ENCODE measurements at places on chromosomes 12 and 14.
A peak's percentile ranks its signal among the peaks of the same experiment; 100 is the strongest.

- DNase-seq, result no peak
These were observed 33.1 kb downstream of the KCNA5 start for GRCh38 chr12:5076761-5077160.

DNA sequence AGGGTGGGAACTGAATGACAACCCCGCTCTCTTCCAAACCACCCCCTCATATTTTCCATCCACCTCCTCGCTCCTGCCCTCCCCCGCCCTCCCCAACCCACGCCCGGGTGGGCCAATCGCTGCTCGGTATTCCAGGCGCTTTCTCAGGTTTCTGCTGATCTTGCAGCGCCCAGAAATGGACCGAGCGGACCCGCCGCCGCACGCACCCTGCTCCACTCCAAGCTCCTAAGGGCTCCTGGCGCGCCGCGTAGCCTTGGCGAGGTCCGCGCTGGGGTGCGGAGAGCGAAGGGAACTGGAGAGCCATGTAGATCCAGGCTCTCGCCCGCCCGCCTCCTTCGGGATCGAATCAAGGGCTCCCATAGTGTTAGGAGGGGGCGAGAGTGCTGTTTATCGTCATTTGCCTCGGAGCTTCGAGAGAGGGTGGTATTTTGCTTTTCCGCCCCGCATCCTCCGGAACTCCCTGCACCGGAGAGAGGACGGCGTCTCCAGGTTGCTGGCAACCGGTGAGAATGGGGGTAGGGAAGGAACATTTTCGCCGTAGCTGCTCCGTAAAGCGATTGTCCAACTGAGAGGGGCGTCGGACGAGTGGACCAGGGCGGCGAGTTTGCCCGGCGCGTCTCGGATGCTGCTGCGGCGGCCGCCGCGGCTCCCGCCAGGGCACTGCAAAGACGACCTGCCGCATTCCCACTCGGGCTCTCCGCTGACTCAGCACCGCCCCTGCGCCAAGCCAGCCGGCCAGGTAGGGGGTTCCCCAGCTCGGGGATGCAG lies at the start of gene KCNA1:
TSS of gene KCNA1 (plus strand) at position 172 of the 768 bp plus-strand sequence. CDS start 1,474 bp downstream, outside the sequence.
- DNase-seq, result no peak

DNA sequence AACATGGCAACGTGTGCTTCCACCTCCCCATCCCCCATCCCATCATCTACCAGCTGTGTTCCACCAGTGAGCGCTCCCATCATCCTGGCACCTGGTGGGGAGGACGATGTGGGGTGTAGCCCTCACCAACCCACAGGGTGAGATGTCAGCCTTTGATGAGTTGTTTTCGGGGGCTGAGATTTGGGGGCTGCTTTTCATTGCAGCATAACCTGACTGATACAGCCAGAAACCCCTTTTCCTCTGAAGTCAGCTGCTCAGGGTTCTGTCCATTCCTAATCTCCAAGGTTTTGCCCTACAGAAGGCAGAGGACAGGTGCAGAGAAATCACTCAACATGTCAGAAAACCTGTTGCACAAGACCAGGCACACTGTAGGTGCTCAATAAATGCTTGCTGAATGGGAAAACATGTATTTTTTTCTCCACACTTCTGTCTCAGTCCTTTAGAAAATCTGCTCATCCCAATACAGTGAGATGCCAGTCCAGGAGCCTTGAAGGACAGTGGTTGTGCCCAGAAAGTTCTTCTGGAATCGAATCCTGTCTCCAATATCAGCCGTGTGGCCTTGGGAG lies 239.8 kb downstream of the RBM19 start:
- no peak for DNase-seq

- no peak for DNase-seq
These were observed 10.8 kb downstream of the TSPAN9 start for GRCh38 chr12:3087758-3088650.

GRCh38 chr14:22386924-22387775 lies 201.9 kb downstream of the DAD1 start:
- peak; percentile 70 for DNase-seq

GRCh38 chr12:120887253-120888043 lies 16.7 kb downstream of the SPPL3 start:
- no peak for DNase-seq

DNA sequence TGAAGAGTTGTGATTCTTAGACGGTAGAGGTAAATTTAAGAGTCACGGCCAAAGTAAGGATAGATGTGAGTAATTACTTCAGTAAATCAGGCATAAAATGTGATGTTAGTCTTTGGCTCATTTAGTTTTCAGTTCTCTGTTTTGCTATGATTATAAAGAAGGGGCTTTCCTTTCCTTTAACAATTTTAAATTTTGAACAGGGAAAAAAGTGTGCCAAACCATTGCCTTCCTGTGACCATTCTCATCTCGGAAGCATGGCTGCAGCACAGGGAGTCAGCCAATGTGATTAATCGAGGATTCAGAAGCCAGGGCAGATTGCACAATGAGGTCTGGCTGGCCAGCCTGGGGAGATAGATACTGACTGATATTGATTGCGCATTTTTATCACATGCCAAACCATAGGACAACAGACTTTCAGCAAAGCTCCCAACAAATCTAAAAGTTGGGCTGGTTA lies 480.2 kb upstream of the PRICKLE1 start:
- DNase-seq, result no peak

DNA sequence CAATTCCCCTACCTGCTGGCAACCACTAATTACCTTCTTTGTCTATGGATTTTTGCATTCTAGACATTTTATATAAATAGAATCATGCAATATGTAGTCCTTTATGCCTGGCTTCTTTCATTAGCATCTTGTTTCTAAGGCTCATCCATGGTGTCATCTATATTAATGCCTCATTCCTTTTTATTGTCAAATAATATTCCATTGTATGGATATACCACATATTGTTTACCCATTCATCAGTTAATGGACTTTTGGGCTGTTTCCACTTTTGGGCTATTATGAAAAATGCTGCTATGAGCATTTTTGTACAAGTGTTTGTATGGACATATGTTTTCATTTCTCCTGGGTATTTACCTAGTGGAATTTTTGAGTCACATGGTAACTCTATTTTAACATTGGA lies 18.0 kb downstream of the CYP46A1 start:
- no peak for DNase-seq

DNA sequence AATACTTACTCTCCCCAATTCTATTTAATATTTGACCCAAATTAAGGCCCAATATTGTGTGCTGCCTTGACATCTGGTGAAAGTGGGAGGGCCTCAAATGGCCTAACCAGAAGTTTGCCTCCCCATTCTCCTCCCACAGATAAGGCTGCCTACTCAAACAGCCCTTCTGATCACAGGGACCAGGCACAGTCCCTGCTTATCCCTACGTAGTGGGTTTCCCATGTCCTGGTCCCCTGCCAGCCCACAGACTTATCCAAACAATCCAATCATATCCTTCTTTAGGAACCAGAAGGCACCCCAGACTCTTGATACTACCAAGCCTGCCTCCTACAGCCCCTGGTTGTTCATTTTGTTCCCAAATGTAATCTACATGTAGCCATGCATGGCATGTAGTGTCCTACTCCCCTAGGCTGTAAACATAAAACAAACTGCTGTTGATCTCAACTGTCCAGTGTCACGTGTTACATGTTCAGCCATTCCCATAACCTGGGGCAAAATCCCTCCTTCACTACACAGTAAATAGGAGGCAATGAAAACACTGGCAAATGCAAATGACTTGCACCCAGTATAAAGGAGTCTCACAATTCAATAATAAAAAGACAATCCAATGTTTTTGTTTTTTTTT lies 49.3 kb downstream of the EEA1 start:
- DNase-seq, result no peak

GRCh38 chr14:75563931-75564330 lies 14.5 kb upstream of the FLVCR2 start:
- no peak for DNase-seq

- DNase-seq, result peak; percentile 40
These were observed 103.7 kb upstream of the MDM1 start for GRCh38 chr12:68435816-68436215.

- DNase-seq, result peak; percentile 27
These were observed 88.5 kb upstream of the METAP2 start for GRCh38 chr12:95385246-95386035.

- no peak for DNase-seq
These were observed 333.9 kb upstream of the LMO3 start for GRCh38 chr12:16939871-16940306.

GRCh38 chr12:96883571-96883970 lies 23.5 kb upstream of the NEDD1 start:
- DNase-seq, result no peak

GRCh38 chr12:126093908-126094307 lies 1028.7 kb downstream of the AACS start:
- DNase-seq, result no peak

DNA sequence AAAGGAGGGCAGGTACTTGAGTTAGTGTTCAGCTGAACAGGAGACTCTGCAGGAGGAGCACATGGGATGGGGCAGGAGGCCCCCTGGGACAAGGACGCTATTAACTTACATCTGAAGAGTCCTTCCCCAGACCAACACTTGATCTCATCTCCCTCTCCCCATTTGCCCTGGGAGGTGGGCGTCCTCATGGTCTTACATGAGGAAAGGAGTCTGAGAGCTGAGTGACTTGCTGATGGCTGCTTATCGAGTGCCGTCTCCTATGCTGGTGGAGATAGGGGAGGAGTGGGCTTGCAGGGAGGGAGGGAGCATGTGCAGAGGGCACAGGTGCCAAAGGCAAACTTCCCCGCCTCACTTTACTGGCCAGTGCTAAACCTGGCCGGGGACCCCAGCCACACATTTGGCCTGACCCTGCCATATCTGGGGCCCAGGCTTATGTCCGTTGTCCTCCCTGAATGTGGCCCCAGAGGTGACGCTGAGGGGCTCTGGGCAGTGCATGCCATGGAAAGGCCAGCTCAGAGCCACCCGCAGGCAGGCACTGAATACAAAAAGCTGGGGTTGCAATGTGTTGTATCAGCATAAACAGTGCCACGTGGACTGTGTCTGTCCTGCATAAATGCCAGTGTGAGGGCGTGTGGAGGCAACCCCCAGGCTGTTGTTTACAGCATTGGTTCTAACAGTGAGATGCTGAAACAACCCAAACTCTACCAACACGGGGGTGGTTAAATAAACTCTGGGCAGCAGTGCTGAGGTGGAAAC lies 29.4 kb downstream of the FAIM2 start:
- DNase-seq, result no peak

DNA sequence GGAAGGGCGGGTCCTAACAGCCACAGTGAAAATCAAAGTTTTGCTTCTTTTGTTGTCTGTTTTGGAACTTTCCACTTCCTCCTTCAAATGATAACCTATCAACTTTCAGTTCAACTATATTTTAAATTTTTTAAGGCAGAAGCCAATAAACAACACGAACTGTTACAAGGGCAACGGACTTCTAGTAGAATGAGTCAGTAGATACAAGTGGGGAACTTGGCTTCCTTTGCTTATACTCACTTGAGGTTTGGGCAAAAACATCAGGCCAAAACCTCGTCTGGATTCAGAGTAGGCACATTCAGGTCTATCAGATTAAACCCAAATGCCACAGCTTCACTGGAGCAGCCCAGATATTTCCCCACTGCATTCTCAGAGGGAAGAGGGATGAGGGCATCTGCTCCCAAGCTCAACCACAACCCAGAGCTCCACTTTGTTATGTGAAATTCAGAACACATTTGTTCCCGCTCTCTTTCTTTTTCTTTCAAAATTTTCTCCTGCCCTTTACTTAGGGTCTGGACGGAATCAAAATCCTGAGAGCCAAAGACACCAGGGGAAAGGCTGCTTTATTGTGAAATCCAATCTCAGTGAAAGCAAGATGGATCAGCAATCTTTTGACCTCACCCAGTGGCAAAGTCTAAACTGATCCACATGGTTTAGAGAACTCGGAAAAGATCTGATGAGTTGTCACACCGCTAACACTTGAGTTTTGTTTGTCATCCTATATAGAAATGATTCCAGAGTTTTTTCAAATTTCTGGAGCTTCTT lies 152.5 kb upstream of the BTG1 start:
- peak; percentile 38 for DNase-seq

GRCh38 chr12:117679776-117680175 lies 289.0 kb downstream of the KSR2 start:
- DNase-seq, result peak; percentile 23

GRCh38 chr14:77531071-77531470 lies 32.5 kb upstream of the ISM2 start:
- no peak for DNase-seq

DNA sequence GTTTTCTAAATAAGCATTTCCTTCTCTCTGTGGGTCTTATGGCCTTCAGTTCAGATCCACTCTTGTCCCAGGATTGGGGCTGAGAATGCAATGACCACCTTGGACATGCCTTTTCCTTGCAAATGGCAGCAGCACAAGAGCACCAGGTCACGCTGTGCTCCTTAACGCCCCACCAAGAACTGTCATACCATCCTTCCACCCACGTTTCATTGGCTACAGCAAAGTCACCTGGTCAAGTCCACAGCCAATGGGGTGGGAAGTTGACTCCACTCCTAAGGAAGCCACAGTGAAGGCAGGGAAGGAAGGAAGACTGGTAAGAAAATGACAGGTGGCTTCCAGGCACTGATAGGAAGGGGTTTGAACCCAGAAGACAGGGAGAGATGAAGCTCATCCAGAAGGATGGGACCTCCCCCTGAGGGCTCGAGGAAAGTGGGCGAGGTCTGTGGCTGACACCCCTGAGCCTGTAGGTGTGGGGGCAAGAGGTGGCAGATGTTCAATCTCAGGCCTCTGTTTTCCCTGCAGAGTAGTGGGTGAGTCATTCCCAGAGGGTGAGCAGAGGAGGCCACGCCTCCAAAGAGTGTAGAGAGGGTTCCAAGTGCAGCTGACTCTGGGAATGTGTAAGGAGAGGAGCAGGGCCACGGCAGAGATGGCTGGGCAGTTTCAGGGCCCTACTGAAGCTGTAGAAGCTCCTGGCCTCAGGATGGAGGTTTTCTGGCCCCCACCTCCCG lies 113.5 kb upstream of the VRK1 start:
- no peak for DNase-seq

- DNase-seq, result no peak
These were observed 39.3 kb downstream of the SCN8A start for GRCh38 chr12:51630256-51630880.

- DNase-seq, result no peak
These were observed 121.3 kb downstream of the SAMD4A start for GRCh38 chr14:54688229-54688628.

DNA sequence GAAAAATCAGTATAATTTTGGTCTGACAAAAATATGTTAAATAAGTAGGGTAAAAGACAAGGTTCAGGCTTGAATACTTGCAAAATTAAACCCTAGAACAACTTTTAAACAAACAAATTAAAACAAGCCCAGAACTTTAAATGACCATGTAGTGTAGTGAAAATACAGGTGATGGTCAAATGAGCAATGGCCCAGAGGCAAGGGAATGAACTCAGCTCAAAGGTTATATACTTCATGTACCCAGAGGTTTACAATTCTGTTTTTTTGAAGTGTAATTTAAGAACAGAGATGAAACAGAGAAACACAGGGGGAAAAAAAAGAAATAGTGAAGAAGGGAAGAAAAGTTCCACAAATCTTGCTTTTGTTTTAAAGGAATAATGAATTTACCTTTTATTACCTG lies 949.2 kb downstream of the TRHDE start:
- no peak for DNase-seq

GRCh38 chr14:77142005-77142800 lies 612 bp upstream of the ZDHHC22 start:
- DNase-seq, result no peak
